ENCODE measurements at places on chromosomes 7 and 10. TPM values are rescaled to one million over a fixed set of nuclear protein-coding genes. Genes with fewer than 3 reads are reported as not detected.

The ADIRF gene
- total RNA-seq = 142 TPM

The GPR85 gene
- total RNA-seq = 9.2 TPM

The IGF2BP3 gene
- total RNA-seq = 4.3 TPM

The ABCF2 gene
- 46.4 TPM for total RNA-seq

DNA sequence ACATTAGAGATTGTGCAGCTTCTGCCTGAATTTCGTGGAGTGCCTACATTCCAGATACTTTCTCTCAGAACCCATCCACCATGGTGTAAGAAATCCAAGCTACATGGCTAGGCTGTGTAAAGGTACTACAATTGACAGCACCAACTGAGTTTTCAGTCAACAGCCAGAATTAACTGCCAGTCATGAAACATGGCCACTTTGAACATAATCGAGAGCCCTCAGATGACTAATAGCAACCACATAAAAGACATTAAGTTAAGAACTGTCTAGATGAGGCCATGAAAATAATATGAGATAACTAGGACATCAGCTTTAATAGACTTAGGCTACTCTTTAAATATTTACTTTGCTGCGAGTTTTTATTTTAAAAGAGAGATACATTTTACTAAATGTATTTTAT is 1106.8 kb upstream of the LRRTM3 start:
- DNase-seq = no peak

DNA sequence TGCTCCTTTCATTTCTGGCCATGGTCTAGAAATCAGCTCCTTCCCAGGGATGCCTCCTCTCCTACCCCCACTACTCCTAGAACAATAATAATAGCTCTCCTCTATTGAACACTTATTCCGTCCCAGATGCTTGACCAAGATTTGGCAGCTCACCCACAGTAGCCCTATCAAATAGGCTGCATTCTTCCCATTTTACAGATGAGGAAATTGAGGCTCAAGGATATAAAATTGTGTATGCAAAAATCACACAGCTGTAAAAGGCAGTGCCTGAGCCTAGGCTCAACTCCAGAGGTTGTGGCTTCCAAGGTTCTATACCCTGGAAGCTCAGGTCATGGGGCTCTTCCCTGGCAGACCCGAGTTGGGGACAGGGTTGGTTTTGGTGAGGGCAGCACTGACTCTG is 82.3 kb downstream of the C10orf105 start:
- DNase-seq = no peak

- peak; percentile 28 for DNase-seq
These were observed 54.4 kb downstream of the ESYT2 start for GRCh38 chr7:158774952-158775351.

DNA sequence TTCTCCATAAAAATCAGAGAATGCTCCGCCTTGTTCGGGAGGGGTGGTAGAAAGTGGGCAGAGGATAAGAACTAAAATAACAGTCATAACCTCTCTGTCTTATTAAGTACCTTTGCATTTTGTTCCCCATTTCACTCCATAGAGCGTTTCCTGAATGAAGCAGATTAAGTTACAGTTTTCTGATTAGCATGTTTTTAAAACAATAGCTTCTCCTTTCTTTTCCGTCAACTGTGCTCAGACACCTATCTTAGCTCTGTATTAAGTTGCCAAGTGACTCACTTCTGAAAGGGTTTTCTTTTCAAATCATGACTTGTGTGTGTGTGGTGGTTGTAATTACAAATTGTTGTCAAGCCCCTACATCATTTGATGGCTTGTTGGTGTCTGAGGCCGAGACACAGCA is 1.4 kb downstream of the HABP2 start:
- no peak for DNase-seq

DNA sequence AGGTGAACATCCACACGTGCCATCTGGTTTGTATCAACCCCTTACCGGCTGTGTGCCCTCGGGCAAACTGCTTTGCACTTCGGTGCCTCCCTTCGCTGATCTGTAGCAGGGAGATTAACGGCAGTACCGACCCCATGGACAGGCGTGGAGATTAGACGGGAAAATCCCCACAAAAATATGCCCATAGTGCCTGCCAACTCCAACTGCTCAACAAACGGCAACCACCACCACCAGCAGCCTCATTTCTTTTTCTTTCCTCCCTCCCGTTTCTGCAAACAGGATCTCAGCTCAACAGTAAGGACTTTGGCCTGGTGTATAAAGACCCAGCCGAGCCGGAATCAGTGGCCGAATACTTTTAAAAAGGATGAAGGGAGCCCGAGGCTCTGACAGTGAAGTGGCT is 31.0 kb downstream of the CHST15 start:
- no peak for DNase-seq

Data from fibroblast of lung (primary cell).